Hypothalamus (tissue), 51 donors: ENCODE measurements at places on chromosomes 6 and 20.

DNA sequence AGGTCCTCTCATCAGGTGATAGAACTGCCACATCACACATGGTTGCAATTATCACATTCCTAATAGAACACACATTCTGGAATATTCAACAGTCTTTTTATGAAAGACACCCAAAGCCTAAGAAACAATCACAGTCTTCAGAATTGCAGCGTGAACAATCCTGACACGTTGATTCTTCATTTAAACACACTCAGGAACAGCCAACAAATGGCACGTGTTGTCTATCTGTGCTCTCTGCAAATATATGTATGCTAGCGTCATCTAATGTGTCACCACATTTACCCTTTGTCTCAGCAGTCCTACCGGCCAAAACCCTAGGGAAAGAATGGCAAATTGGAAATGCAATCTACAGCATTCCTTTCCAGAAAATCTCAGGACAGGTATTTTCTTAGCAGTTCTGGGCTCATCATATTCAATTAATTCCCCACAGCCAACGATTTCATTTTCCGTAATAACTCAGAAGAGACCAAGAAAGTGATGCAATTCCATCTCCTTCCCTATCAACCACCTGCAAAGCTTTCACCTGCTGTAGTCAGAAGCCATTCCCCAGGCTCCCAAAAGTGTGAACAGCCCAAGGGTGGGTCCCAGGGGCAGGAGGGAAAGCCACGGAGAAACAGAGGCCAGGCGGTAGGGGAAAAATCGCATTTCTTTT is 280.3 kb upstream of the JARID2 start:
- no peak for DNase-seq

GRCh38 chr20:62595491-62595890 is 46.8 kb upstream of the SLCO4A1 start:
- DNase-seq: no peak

DNA sequence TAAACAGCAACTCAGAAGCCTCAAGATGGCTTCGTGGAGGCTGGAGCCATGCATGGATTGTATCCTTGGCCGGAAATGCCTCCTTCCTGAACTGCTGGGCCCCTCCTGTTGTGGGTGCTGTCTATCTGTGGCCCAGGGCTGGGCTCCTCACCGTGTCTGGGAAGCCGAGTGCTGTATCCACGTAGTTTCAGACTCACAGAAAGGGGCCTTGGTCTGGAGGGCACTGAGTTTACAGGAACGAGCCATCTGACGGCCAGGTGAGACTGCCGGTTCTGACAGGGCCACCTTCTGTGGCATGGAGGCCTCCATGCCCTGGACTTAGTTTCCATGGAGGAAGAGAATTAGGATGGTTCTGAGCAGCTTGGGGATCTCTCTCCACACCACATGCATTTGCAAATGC is 142.2 kb downstream of the ERMARD start:
- no peak for DNase-seq

DNA sequence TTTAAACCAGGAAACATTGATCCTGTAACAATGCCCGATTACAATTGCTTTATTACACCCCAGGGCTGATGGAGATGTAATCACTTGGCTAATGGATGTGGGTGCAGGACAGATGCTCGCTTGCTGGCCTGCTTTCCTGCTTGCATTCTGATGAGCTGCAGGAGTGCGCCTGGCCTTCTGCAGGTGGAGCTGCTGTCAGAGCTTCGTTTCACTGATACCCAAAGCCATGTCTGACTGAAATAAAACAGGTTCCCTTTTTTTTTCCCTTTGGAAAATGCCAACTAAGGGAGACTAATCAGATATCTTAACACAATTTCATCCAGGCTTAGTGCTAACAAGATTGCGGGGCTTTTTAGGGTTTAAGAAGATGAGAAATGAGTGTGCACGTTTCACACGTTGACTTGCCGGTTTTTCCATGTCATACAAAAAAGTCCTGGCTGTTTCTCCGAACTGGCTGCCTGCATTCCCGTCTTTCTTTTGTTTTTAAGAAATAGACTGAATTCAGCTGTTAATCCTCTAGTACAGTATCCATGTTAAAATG is 60.7 kb downstream of the VAPB start:
- no peak for DNase-seq

DNA sequence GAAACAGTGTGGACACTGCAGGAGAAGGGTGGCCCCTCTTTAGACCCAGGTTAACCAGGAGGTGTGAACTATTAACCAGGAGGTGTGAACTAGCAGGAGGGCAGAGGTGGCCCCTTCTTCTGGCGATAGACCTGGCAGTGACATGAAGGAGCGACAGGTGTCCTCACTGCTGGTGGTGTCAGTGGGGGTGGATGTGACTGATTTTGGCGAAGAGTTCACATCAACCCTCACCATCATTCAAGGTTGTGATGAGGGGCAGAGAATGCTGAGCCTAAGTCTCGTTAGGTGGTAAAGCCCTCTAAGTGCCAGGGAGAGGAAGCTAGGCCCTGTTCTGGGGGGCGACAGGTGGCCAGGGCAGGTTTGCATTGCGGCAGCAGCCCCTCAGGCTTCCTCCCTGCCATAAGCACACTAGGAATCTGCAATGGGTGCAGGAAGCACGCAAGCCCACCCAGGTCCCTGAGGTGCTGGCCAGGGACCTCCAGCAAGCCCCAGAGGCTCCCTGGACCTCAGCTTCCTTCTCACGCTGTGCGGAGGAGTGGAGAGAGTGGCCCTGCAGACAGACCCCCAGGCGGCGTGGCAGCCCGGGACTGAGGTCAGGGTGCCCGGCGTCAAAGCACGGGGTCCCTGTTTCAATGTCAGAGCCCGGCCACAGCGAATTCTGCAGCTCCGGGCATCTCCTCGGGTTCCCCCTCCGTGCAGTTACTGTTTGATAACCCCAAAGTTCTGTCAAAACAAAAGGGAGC is 13.7 kb downstream of the NPEPL1 start:
- no peak for DNase-seq

GRCh38 chr6:140774080-140774505 is 1358.6 kb upstream of the GJE1 start:
- DNase-seq: no peak

DNA sequence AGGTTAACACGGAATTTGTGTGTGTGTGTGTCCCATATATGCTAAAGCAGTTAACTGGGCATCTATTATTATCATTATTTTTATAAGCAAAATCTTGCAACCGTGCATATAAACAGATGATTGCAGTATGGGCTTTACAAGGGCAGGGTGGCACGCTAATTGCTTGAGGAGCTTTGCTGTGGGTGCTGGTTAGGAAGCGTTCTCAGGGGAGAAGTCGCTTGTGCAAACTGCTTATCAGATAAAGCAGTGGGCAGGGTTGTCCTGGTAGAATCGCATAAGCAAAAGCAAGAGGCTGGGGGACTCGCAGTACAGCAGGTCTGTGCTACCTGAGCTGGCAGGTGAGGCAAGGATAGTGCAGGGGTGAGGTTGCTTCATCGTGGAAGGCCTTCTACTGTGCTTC is 9.7 kb upstream of the CCN6 start:
- no peak for DNase-seq

GRCh38 chr20:58854638-58855471 is 2.3 kb downstream of the GNAS start:
- no peak for DNase-seq

DNA sequence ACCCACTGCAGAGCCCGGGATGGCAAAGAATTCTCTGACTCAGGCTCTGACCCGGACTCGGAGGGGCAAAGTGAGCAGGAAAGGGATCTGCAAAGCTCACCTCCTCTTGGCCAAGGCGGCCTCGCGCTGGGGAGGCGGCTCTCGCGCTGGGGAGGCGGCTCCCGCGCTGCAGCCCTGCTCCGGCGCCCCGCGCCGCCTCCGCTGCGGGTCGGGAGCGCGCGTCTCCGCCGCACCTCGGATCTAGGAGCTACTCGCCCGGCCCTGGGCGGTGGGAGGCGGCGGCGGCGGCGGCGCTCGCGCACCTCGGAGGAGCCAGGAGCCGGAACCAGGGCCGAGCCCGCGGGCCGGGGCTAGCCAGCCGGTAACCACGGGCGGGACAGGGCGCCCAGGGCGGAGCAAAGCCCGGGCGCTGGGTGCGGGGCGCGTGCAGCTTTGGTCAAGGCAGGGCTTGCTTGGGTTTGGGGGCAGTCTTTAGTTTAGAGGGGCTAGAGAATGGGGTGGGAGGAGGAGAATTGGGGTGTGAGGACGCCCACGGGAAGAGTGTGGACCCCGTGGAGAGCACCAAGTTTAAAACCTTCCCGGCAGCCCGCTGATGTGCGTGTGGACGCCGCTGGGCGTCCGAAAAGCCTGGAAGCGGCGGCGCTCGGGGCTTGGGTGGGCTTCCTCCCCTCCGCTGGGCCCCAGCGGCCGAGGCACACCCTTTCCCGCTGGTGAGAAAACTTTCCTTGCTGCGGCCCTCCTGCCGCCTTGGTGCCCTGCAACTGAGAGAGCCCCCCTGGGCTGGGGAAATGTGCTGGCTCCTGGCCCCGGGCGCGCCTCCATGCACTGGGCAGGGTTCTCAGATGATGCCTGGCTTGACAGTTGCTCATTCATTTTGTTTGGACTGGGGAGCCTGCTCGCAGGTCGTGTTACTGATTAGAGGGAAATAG is at the start of gene MRAP2:
MRAP2 (plus strand) TSS at position 250 of the 929 bp plus-strand sequence. CDS start 21,547 bp downstream, outside the sequence.
- no peak for DNase-seq

DNA sequence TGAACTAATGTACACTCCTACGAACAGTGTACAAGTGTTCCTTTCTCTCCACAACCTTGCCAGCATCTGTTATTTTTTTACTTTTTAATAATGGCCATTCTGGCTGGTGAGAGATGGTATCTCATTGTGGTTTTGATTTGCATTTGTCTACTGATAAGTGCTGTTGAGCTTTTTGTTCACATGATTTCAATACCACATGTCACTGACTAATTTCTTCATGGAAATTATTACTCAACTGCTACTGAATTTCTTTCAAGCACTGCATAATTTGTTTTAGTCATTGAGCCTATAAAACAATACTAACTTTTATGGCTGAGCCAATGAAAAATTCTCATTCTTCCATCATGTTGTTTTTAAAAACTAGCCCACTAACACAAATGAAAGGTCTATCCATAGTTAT is 115.4 kb downstream of the FRK start:
- DNase-seq: no peak

DNA sequence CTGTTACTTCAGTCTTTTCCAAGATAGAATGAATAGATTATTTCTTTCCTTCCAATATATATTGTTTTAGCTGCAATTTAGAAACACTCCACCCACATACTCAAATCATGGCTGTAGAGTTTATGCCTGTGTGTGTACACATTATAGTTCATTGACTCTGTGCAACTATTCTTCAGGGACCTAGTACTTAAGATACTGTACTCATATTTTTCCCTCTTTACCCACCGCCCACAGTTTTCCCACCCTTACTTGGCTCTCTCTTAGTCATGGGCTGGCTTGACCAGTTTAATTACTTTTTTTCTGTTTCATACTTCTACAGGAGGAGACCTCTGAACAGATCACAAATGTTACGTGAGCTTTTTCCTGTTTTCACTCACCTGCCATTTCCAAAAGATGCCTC is 30.4 kb downstream of the C6orf89 start:
- no peak for DNase-seq

- no peak for DNase-seq
Observed at GRCh38 chr20:4661191-4661590, 60.5 kb upstream of the PRND start.

- no peak for DNase-seq
Observed at GRCh38 chr20:12824328-12825225, 184.2 kb upstream of the SPTLC3 start.

DNA sequence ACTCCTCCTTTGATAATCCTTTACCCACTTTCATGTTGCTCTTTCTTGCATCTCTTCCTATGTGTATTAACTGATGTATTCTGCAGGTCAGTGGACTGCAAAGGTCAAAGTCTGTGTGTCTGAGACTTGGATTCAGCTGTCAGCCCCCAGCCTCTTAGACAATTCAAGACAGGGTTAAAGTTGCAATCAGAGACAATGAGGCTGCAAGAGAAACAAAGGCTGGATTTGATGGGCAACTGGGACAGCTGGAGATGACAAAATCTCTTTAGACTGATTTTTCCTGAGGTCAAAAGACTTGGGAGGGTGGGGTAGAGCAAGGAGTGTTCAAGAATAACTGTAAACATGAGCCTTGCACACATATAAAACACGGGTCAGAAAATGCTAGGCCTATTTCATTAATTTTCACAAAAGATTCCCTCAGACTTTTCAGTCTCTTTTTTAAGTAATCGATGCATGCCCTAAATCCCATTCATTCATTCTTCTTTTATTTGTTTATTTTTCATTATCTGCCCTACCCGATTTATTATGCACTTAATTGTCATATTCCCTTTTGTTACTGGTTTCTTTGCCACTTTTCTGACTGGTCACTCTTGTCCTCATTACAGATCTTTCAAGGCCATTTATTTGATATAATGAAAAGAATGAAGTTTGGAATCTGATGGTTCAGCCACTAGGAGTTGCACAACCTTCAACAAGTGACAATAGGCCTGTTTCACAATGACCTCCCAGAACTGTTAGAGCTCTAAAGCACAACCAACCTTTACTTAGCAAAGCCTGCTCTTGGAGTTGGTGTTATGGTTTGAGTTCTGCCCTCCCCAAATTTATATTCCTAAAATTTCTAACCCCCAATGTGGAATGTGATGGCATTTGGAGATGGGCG is 33.8 kb upstream of the AKAP12 start:
- DNase-seq: no peak
